ENCODE measurements at places on chromosomes 12 and 14.

DNA sequence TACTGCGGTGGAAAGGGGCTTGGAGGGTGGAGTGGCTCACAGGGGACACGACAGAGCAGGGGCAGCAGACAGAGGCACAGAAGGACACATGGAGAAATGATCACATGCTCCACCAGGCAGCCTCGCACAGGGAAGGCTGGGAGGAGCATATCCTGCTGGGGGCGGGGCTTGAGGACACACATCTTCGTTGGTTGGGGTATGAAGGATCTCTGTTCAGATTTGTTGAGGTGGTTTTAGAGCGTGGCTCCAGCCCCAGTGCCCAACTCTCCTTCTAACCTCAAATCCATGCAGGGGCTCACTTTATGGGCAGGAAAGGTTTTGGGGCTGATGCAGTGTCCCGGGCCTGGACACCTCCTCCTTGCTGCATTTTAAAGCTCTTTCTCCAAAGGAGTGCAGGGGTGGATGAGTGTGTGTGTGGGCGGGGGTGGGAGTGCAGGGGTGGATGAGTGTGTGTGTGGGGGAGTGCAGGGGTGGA, 733 bp upstream of the P3H3 start:
- DNase-seq, result no peak

DNA sequence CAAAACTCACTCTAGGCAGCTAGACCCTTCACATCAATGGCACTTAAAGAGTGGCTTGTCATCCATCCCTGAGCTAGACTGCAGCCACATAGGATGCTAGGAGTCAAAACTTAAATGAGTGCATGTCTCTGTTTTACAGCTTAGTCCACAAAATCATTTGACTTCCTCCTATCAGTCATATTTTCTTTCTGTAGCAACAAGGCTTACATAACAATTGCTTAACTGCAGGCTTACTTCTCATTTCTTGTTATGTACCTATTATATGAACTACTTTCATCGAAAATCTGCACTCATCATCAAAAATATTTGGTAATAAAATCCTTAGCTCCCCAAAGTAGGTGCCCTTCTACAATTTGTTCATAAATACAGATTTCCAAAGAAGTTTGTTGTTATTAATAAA, 30.1 kb downstream of the CLEC1A start:
- DNase-seq, result no peak

- DNase-seq, result no peak
Observed at GRCh38 chr12:80087486-80088213, 11.7 kb upstream of the OTOGL start.

GRCh38 chr12:114690267-114691135, 6.5 kb upstream of the TBX3 start:
- DNase-seq, result no peak
